Activated CD4-positive, CD25-positive, alpha-beta regulatory T cell treated with anti-CD3 and anti-CD28 coated beads, Interleukin-2, amount 50 U/mL, for 72 hours (primary cell): ENCODE measurements at places on chromosomes 1 and 21.
A peak's percentile ranks its signal among the peaks of the same experiment; 100 is the strongest.

DNA sequence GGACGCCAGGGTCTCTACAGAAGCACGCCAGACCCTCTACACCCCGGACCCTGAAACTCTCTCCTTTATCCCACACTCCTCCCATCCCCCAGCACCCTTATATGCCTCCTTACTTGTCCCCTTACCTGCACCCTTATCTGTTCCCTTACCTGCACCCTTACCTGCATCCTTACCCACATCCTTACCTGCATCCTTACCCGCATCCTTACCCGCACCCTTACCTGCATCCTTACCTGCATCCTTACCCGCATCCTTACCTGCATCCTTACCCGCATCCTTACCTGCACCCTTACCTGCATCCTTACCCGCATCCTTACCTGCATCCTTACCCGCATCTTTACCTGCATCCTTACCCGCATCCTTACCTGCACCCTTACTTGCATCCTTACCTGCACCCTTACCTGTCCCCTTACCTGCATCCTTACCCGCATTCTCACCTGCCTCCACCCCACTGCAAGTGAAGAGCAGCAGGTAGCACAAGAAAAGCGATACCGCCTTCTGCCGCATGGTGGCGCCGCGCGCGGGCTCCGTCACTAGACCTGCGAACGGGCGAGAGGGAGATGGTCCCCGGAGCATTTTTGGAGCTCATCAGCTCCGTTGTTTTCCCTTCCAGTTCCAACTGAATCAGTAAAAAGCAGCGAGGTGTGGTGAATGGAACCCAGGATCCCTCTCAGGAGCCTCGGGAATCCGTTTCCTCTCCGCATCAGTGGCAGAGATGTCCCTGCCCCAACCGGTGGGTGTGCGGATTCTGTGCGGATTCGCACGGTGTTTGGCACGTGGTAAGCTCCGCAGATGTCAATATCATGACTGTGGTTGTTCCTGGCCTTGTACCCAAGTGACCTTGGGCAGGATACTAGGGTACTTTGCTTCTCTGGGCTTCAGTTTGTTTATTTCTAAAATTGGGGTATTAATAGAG is 2.9 kb downstream of the IFI6 start:
- peak; percentile 93 for DNase-seq

GRCh38 chr1:45545553-45546310 is 4.9 kb upstream of the AKR1A1 start:
- no peak for DNase-seq

DNA sequence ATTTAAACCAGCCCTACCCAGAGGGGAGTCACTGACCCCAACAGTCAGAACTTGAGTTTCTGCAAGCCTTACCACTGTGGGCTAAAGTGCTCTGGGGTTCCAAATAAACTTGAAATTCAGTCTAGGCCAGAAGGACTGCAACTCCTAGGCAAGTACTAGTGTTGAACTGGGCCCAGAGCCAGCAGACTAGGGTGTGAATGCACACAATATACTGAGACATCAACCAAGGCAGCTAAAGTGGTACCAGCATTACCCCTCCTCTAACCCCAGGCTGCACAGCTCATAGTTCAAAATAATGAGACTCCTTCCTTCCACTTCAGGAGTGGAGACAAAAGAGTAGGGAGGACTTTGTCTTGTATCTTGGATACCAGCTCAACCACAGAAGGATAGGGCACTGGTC is 18.9 kb upstream of the IL20 start:
- no peak for DNase-seq

- peak; percentile 64 for DNase-seq
Measured at GRCh38 chr1:975896-976683, 5.8 kb downstream of the PERM1 start.

GRCh38 chr1:4101459-4102161 is 201.5 kb upstream of the C1orf174 start:
- DNase-seq, result no peak
